ENCODE measurements at places on chromosomes 2 and 18.
A peak's percentile ranks its signal among the peaks of the same experiment; 100 is the strongest.

GRCh38 chr2:64467096-64467843 lies 13.3 kb downstream of the LGALSL start:
- DNase-seq: peak; percentile 92

DNA sequence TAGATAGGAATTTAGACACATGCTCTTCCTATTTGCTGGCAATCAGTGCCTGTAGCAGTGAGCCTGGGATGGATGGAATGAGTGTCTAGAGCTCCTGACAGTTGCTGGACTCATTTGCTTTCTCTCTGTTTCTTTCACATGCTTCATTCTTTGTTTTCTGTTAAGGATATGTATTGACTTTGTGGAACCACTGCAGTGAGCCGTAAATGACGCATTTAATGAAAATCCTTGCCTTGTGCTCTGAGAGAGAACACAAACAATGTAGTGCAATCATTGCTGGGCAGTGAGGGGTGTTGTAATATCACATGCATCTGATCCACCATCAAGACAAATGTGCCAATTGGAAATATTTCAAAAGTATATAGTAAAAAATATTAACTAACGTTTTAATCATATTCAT lies 25.2 kb upstream of the CDH20 start:
- no peak for DNase-seq

GRCh38 chr2:159758686-159759085 lies 39.3 kb downstream of the CD302 start:
- DNase-seq: no peak

GRCh38 chr18:66601649-66602048 lies 2.2 kb downstream of the CDH19 start:
- DNase-seq: no peak

DNA sequence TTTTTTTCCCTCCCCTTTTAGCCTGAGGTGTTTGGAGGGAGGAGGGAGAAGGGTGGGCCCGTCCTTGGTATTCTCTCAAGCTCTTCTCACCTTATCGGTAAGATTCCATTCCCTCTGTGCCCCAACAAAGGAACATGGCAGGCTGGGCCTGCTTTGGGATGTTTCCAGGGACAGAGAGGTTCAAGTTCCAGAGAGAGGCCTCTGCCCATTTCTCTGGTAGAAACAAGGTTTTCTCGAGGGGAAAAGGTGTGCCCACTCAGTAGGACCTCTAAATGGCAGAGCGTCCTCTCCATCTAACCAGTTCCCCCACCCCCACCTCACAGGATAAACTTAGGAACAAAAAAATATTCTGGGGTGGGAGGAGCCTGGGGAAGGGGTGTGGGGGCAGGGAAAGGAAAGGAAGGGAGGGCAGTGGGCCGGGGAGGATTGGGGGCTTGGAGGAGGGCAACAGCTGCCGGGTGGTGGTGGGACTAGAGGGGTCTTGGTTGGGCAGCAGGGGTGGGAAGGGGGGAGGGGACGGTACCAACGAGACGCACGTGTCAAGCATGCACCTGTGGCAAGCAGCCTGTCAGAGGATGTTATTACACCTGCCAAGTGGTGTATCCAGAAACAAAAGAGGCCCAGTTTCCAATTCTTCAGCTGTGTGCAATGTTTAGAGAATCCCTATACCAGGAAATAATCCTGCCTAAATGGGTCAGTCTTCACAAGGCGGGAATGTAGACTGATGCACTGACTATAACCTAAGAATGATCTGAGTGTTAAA lies 2.1 kb downstream of the PCBP1 start:
- peak; percentile 48 for DNase-seq

- DNase-seq: peak; percentile 58
Measured at GRCh38 chr18:63016270-63016669, 300.9 kb downstream of the PHLPP1 start.

GRCh38 chr2:15944325-15945017 lies 4.1 kb downstream of the MYCN start:
- no peak for DNase-seq

DNA sequence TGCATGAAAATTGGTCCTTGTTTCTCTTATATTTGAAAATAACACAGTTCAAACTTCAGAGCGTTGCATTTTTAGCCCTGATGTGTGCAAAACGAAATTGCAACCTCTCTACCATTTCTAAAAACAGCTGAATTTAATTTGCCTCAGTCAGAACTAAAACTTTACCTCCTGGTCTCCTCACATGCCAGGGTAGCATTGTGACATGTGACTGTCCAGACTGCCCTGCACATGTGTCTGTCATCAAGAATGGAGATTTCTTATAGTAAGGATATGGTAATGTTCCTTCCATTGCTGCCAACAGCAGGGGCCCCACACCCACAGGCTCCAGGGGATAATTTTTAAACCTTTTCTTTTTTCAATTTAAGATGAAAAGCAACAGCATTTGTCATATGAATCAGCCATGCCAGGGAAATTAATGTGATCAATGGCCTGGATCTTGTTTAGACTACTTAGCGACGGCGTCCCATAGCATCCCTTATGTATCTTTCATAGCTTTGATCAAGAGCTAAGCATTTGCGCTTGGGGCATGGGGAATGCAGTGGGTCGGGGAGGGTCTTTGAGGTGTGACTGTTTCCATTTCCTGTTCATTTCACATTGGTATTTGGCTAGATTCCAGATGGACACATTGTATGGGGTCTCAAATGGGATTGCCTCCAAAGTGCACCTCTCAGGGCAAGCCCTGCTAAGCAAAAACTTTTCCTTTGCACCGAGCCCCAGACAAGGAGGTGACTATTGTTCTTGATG lies 92.4 kb upstream of the RASGRP3 start:
- no peak for DNase-seq

DNA sequence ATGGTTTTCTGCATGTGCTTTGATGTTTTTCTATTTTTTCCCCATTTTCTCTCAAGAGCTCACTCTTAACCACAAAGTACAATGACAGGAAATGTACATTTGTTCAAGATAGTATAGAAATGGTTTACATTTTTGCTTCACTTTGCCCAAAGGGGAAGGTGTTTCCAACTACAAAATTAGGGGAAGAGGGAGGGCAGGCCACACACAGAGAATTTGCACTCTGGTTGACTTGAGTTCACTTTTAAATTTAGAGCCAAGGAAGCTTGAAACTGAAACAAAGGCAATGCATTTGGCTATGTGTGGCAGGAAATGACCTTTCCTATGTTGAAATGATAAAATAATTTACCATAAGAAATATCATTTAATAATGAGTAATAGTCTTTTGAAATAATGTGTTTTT lies 19.1 kb upstream of the VIT start:
- peak; percentile 27 for DNase-seq

DNA sequence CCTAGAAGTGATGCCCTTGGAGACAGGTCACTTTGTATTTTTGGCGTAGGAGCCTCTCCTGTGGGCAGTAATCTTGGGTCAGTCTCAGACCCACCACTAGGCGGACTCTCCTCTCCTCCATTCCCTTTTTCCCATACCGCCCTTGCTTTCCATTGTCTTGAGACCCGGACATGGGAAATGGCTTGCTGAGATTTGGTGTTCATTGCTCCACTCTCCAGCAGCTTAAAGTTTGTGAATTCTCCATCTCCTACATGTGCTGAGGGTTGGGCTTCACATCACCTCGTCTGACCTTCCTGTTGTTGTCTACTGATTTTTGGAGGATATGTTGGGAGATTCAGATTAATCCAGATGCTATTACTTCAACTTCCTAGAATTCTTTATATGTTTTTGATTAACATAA lies 159.2 kb upstream of the RAB12 start:
- no peak for DNase-seq

DNA sequence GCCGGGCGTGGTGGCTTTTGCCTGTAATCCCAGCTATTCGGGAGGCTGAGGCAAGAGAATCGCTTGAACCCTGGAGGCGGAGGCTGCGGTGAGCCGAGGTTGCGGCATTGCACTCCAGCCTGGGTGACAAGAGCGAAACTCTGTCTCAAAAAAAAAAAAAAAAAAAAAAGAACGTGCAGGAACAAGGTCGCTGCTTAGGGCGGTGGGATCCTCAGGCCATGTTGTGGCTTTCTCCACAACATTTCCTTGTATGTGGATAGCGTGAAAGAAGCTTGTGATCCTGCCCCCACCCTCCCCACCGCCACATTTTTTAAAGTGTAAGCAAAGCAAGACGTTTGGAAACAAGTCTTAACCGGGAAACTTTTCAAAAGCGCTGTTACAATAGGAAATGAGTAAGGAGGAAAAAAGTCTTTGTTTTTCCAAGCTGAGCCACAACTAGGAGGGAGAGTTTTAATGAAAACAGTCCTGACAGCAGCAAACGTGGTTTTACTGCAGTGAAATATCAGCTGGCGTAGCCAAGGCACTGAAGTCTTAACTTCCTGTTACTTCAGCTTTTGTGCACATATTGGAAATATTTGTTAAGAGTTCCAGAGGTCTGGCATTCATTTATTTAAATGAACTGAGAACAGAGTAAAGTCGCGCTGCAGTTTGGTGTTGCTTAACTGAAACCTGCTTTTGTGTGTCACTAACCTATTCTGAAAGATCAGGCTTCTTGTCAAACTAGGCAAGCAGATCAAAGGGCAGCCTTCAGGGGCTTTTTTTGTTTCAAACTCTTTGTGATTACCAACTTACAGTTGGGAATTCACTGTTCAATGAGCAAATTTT lies 3.8 kb downstream of the TGIF1 start:
- peak; percentile 63 for DNase-seq

DNA sequence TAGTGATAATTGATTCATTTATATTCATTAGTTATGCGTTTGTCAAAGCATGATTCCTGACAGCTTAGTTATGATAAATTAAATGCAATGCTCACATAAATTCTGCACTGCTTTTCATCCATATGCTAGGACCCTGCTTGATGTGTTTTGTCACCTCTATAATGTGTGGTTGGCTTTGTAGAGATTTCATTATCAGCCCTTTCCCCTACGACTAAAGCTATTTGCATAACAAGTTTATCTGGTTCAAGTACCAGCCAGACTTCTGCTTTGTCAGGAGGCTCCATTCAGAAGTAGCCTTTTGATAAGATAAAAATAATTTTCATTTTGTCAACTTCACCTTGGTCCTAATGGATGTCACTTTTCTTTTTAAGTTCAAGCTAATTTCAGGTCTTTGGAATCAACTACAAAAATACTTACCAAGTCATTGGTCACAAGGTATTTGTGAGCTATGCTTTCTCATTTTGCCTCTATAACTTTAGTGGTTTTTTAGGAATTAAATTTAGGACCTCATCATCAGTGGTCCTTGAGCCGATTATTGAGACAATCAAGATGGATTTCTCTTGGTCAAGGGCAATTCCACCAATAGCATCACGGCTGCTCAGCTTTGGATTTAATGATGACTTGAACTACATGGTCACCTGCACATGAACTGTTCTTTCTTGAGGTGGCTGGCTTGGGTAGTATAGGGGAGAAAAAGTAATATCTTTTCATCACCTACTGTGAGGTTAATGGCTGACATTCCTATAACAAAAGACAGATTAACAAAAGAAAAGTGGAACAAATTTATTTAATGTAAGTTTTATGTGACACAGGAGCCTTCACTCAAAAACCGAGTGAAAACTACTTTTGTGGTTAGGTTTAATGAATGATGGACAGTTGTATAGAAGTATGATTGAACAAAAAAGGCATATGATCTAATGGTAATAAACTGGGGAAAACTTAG lies 162.1 kb downstream of the MYO3B start:
- no peak for DNase-seq

DNA sequence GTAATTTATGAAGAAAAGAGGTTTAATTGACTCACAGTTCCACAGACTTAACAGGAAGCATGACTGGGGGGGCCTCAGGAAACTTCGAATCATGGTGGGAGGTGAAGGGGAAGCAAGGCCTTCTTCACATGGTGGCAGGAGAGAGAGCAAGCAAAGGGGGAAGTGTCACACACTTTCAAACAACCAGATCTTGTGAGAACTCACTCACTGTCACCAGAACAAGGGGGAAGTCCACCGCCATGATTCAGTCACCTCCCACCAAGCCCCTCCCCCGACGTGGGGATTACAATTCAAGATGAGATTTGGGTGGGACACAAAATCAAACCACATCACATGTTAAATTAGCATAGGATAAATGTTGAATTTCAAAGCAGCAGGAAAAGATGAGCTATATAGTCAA lies 56.2 kb downstream of the STRADB start:
- DNase-seq: peak; percentile 25

Data from inflammatory macrophage (primary cell).